ENCODE measurements at places on chromosomes 2 and 18.

DNA sequence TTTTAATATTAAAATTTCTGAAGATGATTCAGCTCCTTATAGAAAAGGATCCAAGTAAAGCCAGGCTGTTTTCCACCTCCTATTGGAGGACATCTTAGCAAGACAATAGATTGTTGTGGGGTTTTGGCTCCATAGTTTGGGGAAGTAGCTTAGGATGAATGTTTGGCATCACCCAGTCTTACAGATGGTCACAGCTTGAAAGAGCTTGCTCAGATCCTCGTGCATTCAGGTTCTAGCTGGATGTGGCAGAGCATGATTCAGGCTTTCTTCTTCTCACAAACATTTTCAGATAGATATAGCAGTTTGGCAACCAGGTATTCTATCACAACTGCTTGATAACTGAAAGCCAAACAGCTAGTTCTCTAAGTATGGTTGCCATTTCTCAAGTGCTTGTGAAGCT, 23.6 kb upstream of the PDCL3 start:
- no peak for DNase-seq

GRCh38 chr18:31211047-31211446, 48.4 kb upstream of the DSC1 start:
- no peak for DNase-seq

DNA sequence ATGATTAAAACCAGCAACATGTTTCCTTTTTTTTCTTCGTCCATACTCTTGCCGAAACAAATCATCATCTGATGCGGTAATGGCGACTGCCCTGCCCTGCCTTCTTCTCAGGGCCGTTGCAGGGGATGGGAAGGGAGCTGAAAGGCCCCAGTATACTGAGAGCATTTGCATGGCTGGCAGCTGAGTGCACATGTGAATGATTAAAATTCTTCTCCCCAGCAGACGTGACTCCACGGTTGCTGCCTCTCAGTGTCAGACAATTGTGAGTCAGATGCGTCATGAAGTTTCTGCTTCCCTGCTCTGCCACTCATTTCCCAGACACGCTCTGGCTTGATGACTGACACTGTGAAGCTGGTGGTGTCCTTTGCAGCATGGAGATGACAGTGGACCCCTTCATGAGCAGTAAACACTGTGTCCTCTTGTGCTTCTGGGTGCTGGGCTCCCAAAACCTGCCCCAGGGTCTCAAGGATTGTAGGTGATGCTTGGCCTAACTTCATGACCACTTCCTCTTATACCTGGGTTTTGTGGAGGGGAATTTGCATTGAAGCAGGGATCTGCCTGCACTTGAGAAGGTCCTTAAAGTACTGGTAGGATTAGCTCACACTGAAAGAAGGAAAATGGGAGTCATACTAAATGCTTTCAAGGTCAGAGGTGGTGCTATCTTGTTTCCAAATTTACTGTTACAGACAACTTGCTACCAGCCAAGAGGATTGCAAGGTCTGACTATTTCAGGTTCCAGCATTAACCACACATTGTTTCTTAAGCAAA, 222.5 kb upstream of the COPS8 start:
- no peak for DNase-seq

GRCh38 chr2:179338681-179339080, 74.0 kb upstream of the SESTD1 start:
- DNase-seq: no peak

DNA sequence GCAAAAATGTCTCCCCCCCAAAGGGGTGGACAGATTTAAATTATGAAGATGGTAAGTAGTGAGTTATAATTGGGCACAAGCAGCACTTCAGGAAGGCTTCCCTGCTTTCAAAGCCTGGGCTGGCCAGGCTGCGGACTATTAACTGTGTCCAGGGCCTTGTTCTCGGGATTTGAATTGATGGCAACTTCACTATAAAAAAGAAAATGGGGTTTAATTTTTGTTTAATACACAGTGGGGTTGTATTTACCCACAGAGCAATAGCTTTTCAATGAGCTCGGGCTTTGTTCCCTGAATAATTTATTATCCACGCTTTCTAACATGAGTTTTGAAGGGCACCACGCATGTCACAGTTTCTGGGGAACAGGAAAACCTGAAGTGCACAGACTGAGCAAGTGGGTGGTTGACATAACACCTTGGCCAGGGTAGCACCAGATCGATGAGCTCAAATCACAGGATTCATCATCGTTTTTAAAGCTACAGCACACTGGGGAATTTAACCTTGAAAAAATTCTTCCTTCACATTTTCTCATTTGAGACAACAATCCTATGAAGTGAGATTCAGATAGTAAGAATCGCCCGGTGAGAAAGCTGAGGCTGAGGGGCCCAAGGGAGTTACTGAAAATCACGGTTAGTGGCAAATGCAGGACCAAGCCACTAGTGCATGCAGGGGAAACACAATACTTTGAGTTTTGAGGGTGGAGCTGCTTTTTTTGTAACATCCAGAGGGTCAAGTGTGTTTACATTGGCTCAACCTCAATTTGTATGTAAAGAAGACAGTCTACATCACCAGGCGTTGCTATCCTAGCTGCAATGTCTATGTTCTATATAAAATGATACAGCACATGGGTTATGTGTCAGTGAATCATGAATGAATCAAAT, 28.9 kb upstream of the LMAN1 start:
- DNase-seq: no peak

- DNase-seq: no peak
Observed at GRCh38 chr18:37574113-37574512, 8.5 kb upstream of the CELF4 start.

GRCh38 chr2:53442783-53443182, 324.8 kb upstream of the CHAC2 start:
- no peak for DNase-seq

- DNase-seq: no peak
Observed at GRCh38 chr18:63705401-63705800, 2.6 kb downstream of the SERPINB11 start.

DNA sequence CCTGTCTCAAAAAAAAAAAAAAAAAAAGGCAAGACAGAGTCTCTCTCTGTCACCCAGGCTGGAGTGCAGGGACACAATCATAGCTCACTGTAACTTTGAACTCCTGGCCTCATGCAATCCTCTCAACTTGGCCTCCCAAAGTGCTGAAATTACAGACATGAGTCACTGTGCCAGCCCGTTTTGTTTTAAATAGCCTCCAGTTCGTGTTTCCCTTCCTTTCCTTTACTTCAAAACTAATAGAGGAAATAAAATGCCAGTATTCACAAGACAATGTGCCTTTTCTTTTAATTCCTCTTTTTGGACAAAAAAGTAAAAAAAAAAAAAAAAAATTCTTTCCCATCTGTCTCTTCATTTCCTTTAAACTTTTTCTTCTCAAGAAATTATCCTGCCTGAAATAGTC, 54.5 kb upstream of the ACMSD start:
- no peak for DNase-seq

DNA sequence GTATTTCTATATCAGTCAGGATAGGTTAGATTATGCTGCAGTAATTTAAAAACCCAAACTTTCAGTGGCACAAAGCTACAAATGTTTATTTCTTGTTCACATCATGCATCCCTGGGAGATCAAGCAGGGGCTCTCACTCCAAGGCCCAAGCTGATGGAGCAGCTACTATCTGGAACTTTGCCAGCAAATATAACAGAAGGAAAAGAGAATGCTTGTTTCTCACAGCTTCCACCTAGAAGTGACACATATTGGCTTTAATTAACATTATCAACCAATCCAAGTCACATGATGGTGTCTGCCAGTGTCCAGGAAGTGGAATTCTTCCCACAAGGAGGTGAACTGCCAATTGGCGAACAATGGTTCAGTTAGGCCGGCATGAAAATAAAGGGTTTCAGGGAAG, 306.9 kb downstream of the BCL11A start:
- DNase-seq: no peak

- no peak for DNase-seq
Observed at GRCh38 chr2:66688951-66689350, 254.0 kb downstream of the MEIS1 start.

GRCh38 chr2:48114256-48114655, 208.0 kb upstream of the FBXO11 start:
- DNase-seq: peak; percentile 34

DNA sequence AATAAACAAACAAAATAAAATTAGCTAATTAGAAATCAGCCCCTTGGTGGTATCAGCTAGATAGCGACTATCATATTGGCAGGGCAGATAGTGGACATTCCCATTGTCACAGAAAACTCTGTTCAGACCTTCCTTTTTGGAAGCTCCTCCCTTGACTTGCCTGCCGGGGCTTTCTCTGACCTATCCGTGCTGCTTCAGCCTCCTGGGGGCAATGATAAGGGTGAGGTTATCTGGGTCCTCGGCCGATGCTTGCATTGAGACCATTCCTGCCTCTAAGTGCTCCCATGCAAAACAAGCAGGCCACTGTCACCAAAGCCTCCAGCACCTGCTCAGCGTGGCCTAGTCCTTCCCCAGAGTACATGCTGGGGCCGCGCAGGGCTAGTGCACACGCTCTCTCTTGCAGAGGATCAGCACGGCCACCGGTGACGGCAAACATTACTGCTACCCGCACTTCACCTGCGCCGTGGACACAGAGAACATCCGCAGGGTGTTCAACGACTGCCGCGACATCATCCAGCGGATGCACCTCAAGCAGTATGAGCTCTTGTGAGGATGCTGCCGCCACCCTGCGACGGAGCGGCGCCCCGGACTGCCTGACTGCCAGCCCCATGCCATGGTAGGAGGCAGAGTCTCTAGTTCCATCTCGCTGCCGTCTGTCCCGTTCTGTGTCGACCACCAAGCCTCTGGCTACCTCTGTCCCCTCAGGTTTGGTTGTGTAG, 27.4 kb downstream of the MPPE1 start:
- no peak for DNase-seq

DNA sequence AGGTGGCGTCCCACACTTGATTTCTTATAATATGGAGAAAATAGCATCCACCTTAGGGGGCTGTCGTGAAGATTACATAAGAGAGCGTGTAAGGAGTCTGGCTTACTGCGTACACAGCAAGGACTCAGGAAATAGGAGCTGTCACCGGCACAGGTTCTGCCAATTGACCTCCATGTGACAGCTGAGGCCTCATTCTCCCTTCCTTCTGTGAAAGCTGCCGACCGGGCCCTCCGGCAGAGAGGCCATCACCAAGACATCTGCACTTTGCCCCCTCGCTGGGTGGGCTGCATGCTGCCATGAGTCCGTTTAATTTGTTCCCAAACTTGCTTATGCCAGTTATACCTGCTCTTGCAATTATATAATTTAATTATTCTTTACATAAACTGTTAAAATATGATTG, 27.7 kb downstream of the HS1BP3 start:
- no peak for DNase-seq

- DNase-seq: no peak
Observed at GRCh38 chr18:48098007-48098406, 167.5 kb upstream of the SMAD2 start.

DNA sequence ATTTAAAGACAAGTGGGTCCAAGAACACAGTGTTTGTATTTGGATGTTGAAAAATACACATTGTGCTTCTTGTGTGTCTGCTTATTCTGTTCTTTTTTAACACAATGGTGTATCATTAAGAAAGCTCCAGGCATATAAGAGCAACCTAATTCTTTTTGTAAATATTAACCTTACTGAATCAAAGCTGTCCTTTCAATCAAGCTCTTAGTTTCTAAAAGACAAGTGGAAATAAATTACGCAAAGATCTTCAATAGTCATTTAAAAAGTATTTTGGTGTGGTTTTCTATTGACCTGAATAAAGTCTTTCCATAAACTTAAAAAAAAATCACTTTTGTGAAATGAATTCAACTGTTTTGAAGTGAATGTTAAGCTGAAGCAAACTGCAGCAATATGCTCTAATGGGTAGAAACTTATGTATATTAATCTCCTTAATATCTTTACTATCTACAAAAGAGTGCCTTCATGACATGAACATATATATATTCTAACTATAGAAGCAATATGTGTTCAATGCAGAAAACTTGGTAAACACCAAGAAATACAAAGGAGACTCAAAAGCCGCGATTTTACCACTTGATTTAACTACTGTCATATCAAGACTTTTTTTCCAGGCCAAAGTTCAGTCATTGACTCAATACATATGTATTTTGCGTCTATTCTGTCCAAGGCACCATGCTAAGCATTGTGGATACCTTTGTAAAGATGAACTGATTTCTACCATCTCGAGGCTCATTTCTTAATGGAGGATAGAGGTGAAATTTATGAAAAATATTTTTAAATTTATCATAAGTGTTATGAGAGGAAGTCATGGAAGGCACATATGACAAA, 97.7 kb downstream of the ARHGAP15 start:
- no peak for DNase-seq

- no peak for DNase-seq
Observed at GRCh38 chr18:53147472-53147871, 807.5 kb downstream of the DCC start.

- DNase-seq: no peak
Observed at GRCh38 chr2:196315388-196316049, 144.1 kb upstream of the STK17B start.

- no peak for DNase-seq
Observed at GRCh38 chr2:240329116-240329665, 106.3 kb upstream of the GPC1 start.

DNA sequence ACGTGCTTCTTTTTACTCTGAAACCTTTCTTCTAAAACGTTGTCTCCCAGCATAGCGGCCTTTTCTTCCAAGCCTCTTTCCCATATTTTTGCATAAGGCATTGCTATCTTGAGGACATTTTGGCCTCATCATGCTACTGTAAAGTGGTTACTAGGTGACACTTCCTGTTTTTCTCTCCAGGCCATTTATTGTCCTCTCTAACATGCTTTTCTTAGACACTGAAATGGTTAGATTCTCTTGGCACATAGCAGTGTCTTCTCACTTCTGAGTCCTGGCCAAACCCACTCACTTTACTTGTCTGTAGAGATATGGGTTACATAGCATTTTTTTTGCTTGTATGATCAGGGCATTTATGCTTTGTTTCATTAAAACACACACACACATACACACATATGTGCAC, 50.1 kb upstream of the KCNH7 start:
- DNase-seq: no peak

GRCh38 chr2:131641414-131642206, 113.9 kb downstream of the CCDC74A start:
- DNase-seq: no peak

DNA sequence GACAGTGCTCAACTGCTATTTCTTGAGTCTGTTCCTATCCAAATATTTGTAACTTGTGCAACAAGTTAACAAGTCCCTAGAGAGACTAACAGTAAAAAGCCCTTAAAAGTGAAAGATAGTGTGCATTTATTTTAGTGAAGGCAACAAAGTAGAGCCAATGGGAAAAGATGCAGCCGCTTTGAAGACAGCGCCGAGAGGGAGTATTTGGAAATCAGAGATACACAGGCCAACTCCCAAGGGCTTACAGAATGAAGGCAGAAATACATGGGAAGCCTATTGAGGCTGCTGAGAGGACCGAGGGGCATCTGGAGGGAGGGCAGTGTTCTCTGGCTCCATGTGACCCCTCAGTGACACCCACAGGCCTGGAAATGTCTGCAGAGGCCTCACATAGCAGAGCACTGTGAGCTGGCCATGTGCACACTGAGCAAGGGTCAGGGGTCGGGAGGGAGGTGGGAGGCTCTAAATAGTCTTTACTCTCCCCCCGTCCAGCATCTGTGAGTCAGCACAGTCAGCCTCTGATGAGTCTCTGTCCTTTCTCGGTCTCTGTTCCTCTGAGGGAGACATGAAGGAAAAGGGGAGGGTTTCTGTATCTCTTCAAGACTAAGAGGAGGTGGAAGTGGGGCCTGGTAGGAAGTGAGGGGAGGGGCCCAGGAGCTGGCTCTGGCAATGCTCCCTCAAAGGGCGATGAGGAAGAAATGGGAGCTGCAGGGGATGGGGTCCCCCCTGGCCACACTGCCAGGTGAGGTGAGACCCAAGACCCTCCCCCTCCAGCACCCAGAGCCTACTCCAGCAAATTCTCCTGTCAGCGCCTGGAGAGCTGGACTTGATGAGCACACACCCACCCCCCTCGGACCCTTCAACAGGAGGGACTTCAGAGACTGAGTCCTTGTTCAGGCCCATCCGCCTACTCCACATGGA, 133.6 kb downstream of the SP3 start:
- no peak for DNase-seq

Measured in CD8-positive, alpha-beta T cell (primary cell).